ENCODE measurements at places on chromosomes 5 and 9.

DNA sequence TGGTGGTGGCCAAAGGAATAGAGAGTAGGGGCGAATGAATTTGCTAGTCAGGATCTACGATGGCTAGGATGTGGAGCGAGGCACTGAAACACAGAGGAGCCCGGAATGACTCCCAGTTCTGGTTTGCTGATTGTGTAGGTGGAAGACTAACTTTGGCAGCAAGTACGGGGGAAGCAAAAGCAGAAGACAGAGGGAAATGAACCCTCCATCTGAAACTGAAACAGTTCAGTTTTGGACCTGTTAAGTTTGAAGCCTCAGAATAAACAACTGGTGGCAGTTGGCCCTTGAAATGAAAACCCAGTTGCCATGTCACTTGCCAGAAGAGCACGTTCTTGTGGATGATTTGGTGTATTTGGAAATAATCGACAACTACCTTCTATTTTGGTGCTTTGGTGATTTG lies 15.4 kb upstream of the SMIM15 start:
- no peak for DNase-seq

DNA sequence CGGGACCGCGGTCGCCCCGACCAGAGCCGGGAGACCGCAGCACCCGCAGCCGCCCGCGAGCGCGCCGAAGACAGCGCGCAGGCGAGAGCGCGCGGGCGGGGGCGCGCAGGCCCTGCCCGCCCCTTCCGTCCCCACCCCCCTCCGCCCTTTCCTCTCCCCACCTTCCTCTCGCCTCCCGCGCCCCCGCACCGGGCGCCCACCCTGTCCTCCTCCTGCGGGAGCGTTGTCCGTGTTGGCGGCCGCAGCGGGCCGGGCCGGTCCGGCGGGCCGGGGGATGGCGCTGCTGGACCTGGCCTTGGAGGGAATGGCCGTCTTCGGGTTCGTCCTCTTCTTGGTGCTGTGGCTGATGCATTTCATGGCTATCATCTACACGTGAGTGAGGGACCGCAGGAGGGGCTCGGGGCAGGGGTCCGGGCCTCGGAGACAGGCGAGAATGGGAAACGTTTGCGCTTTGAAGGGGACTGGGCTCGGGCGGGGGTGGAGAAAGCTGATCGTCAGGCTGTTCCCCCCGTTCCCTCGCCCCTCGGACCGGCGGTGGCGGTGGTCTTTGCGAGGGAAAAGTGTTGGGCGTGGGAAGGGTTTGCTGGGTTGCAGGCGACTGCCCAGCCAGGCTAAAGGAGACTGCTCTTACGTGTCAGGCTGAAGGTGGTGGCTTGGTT lies 457 bp downstream of the UGCG start:
- DNase-seq: no peak

DNA sequence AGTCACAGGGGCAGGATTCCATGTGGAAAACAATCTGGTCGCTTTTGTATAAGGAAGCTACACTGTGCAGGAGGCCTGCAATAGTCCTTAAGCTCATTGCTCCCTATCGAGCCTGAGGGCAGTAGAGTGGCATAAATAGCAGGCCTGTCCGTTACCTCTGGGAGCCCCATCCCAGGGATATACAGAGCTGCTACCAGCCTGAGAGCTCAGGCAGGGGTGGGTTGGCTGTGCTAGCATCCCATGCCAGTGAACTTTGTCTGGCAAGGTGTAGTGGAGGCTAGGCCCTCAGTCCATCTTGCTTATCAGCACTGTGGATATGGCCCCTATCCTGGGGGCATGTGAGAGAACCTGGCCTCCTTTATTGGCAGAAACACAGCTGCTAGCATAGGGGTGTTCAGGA lies 47.7 kb downstream of the SLCO6A1 start:
- no peak for DNase-seq

GRCh38 chr9:81609782-81610739 lies 79.3 kb downstream of the TLE1 start:
- DNase-seq: no peak

All from cortex of kidney (tissue), 1 donor.